ENCODE measurements at places on chromosomes 13 and 19.

DNA sequence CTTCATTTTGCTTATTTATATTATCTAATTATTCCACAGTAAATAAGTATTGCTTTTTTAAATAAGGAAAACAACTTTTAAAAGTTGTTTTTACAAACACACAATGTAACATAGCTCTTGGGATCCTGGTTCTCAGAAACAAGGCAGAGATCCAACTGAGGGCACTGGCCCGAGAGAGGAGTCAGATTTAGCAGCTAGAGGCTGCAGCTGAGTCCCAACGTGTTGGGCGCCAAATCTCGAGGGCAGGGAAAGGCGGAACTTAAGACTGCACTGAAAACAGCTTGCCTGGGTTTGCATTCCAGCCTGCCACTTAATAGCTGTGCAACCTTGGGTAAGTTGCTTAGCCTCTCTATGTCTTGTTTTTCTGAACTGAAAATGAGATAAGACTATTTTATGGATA is 16.4 kb upstream of the WASF3 start:
- DNase-seq: no peak

GRCh38 chr19:29942404-29943261 is 594 bp downstream of the URI1 start:
- DNase-seq: peak; percentile 80

DNA sequence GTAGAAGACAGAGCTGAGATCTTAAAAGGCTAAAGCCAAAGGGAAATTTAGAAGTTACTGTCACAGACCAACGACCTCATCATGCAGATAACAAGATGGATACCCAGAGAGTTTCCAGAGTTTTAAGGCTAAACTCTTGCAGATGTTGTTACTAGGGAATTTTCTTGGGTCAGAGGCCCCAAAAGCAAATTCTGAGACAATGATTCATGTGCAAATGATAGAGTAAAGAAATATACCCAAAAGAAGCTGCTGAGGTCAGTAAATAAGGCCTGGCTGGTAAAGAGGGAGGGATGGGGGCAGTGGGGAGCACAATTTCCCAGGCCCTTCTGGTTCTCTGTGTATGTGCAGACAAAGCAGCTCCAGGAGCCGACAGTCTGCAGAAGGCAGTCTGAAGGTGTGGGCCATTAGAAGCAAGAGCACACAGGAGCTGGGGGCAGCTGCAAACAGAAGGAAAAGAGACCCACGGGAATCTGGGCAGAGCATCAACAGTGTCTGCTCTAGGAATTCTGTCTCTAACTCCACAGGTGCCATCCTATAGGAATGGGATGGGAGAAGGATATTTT is 330.8 kb downstream of the TBC1D4 start:
- no peak for DNase-seq

GRCh38 chr13:75645141-75645540 is 9.0 kb downstream of the LMO7 start:
- no peak for DNase-seq

DNA sequence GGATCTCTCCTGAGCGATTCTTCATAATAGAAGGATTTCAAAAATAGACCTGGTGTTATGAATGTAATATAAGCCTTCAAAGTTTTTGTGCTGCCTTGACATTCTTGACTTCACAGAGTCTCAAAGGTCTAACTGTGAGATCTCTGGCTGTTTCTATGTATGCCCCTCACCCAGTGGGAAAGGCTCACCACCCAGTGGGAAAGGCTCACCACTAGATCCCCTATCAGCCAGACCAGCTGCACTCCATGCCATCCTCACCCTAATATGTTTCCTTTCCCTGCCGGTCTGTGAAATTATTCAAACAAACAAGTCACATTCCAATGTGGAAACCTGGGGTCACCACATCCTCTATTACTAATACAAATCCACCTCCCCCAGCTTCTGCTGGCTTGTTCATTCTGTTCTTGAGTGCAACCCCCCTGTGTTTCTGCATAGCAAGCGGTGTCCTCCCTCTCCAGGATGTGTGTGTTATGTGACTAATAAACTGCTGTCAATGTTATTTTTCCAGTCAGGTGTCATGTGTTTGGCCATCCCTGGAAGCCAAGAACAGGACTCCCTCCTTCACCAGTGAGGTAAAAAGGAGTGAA is 13.8 kb upstream of the SLITRK1 start:
- DNase-seq: no peak

DNA sequence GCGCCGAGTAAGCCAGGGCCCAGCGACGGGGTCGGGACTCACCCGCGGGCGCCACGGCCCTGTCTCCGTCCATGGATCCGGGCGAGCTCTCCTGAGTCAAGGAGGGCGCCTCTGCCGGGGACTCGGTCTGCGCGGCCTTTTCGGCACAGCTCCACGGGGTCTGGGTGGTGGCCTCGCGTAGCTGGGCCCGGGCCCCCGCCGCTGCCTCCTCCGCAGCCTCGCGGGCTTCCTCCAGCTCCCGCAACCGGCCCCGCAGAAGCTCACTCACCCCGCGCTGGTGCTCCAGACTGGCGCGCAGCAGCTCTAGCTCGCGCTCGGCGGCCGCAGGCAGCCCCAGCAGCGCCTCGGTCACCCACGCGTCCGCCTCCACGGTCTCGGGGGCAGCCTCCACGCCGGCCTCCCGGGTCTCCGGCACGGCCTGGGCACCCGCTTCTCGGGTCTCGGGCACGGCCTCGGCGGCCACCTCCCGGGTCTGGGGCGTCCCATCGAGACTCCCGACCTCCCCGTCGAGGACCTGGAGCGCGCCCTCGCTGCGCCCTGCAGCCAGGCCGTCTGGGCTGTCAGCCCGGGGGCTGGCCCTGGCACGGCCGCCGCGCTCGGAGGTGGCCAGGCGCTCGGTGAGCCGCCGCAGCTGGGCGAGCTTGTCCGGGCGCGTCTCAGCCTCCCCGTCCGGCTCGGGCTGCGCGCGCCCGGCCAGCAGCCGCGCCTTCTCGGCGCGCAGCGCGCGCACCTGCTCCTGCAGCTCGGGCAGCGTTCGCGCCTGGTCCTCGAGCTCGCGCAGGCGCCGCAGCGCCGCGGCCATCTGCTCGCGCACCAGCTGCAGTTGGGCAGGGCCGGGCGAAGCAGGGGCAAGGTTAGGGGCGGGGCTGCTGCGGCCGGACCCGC is 8.4 kb downstream of the KANK3 start:
- peak; percentile 62 for DNase-seq

GRCh38 chr19:3413796-3414327 is 47.5 kb downstream of the NFIC start:
- no peak for DNase-seq

DNA sequence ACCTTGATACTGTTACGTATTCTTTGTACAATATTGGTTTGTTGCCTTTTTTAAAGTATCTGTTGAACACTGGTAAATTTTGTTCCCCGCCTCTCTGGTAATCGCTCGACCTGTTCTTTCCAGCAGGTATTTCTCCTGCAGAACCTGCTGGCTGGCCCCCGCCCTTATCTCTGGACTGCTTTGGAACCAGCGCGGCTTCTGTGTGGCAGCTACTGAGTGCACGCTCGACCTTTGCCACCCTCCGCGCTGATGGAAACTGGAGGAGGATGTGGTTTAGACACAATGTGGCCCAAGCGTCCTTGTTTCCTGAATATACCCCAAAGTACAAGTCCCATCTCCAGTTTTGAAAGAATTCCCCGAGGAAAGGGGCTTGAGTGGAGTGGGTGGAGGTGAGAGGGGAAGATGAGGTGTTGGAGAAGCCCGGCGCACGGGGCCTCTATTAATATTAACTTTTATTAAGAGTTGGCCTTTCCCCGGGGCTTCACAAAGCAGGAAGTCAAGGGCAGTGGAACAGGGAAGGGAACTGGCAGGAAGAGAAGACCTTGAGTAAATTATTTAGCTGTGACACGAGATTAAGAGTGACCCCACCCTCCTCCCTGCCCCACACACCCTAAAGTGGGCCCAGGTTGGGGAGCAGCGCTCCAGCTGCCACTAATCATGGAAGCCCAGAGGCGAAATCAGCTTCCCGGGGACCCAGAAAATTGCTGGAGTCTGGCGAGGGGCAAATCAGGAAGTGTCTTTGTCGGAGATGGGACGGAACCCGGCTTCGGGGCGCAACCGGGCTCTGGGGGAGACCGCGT is 16.0 kb downstream of the CDX2 start:
- peak; percentile 28 for DNase-seq

- no peak for DNase-seq
Observed at GRCh38 chr13:88314496-88314895, 643.3 kb downstream of the SLITRK5 start.

DNA sequence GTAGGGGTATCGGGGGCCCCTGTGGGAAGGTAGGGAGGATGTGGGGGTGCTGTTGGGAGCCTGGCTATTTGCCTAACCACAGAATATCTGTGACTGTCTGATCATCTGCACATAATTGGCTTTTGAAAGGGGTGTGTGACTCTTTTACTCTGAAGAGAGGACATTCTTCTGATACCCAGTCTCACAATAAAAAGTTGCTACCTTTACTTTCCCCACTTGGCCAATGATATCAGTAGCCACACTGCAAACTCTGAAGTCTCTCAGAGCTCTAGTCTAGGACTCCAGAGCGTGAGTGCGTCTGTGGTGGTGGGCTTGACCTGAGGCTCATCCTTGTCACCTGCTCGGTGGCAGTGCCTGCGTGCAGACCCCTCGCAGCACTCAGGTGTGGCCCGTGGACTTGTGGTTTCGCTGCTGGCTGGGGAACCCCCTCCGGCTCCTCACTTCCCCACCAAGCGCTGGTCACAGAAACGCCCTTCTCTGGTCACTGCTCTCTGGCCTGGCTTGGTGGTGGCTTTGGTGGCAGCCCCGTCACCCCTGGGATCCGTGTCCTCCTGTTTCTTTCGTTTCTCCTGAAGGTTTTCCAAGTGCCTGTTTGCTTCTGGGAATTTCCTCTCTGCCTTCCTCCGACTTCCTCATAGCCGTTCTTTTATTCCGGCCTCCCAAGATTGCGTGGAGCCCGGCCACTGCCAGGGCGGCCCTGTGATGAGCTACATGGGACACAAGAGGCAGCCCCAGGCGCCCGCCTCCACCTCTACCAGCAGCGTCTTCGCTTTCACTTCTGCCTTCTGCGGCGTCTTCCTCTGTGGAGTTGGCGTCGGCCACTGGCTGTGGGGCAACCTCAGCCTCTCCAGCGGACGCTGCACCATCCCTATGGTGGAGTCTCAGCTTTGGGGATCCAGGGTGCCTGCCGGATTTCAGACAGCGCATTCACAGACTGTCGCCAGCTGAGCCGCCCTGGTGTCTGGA is 78.0 kb downstream of the ATP11A start:
- DNase-seq: peak; percentile 75

DNA sequence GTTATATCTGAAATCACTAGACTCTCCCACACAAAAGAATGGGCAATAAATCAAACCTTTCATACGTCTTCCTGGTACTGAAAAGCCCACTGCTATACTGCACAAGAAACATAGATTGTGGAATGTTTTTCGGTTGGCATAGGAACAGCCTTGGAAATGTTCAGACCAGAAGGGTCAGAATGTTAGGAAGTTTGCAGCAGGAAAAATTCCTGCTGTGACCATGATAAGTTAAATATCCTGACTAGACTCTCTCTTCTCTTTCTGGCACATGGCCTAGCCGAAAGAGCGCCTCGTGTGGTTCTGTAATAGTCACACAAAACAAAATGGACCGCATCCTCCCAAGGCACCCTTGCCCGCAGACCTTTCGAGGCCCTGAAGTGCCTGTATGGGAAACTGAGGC is 427.2 kb downstream of the COG6 start:
- DNase-seq: no peak

Measured in GM10248 (cell line).